Activated B cell treated with CpG ODN at 0.5 μM for 24 hours (primary cell): ENCODE measurements at places on chromosomes 2 and 18. TPM values are rescaled to one million over a fixed set of nuclear protein-coding genes. Genes with fewer than 3 reads are reported as not detected.
A peak's percentile ranks its signal among the peaks of the same experiment; 100 is the strongest.

- no peak for DNase-seq
- H3K27ac ChIP-seq = no peak overlapping the region
- H3K4me3 ChIP-seq = no peak overlapping the region
- H3K36me3 ChIP-seq = no peaks in the 10 kb centered on the region
Measured at GRCh38 chr2:78984386-78984785, 41.1 kb upstream of the REG3G start.

DNA sequence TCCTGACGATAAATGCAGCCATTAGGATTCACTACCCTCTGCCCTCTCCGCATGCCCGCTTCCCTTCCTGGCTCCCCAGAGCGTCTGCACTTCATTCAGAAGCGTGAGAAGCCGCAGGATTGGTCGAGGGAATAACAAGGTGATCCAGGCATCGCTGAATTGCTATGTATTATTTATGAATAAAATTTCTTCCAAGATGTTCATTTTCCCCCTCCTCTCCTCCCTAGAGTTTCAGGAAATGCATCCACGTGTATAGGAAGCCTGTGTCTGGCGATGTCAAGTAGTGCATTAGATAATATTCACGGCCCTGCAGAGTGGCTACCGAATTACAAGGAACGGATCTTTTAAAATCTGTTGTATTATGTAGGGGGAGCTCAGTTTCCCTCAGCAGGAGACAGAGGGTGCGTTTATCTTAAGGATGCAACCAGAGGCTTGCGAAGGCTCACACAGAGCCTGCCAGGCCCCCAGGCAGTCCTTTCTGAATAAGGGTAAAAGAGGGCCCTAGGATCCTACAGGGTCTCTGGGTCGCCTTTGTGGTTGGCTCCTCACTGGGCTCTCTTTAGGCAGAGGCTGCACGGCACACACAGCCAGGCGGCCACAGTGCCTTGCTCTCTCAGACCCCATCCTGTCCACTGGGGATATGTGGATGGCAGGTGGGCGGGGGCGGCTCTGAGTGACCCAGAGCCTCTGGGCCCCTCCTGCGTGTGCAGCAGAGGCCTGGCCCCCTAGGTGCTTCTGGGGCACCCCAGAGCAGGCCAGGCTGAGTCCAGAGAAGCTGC, 224.1 kb upstream of the PXDN start:
- no peaks in the 10 kb centered on the region for H3K36me3 ChIP-seq
- H3K27me3 ChIP-seq = no peaks in the 10 kb centered on the region
- no peak overlapping the region for H3K4me3 ChIP-seq
- H3K27ac ChIP-seq = no peak overlapping the region
- no peak for DNase-seq

DNA sequence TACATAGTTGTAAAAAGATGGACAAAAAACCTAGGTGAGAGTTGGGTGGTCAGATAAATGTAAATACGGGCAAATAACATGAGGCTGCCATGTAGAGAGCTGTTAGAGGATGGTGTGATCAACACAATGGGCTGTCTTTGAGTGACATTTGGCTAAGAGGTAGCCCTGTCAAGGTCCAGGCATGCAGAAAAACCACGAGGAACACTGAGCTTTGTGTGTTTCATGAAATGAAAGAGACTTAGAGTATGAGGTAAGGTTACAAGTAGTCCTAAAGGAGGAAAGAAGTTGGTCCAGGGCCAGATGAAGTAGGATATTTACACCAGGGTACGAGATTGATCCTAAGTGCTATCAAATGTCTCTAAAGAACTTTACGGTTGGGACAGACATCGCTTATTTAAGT, 160.9 kb downstream of the RDH14 start:
- no peak for DNase-seq
- no peaks in the 10 kb centered on the region for H3K4me1 ChIP-seq
- peaks cover 8% of the 10 kb centered on the region for H3K27me3 ChIP-seq
- no peaks in the 10 kb centered on the region for H3K36me3 ChIP-seq
- H3K4me3 ChIP-seq = no peak overlapping the region
- no peak overlapping the region for H3K27ac ChIP-seq

DNA sequence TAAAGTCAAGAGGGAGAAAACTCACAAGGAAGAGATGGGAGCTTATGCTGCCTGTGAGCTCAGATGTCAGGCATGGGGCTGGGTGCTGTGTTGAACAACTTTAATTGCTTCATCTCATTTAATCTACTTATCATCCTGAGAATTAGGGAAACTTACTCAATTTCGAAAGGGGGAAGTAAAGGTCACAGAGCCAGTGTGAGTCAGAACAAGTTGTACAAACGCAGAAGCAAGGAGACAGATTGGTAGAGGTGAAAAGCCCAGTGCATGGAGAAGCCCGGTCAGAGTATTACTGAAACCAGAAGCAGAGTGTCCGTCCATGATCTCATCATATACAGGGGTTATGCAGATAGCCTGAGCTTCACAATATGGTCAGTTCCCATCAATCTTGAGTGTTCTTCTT, 281.1 kb upstream of the POU3F3 start:
- H3K27ac ChIP-seq = no peak overlapping the region
- no peaks in the 10 kb centered on the region for H3K36me3 ChIP-seq
- no peak overlapping the region for H3K4me3 ChIP-seq
- H3K4me1 ChIP-seq = no peaks in the 10 kb centered on the region
- no peaks in the 10 kb centered on the region for H3K27me3 ChIP-seq

DNA sequence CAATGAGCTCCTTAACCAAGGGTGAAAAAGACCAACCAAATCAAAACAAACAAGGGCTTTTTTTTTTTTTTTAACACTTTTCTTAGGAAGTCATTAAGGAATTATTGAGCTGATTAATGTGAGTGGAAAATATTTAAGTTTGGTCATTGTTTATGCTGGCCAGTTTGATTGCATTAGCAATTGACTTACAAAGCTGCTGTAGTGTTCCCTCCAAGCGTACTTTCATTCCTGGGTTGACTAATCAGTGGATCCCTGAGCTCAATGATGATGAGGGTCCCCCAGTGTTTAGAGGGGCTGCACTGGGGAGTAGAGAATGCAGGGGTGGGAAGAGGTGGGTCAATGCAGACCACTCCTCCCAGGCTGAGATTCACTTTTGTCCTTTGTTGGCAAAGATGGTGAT, 119.3 kb downstream of the PRKCE start:
- H3K36me3 ChIP-seq = no peaks in the 10 kb centered on the region
- peaks cover 72% of the 10 kb centered on the region for H3K4me1 ChIP-seq
- no peaks in the 10 kb centered on the region for H3K27me3 ChIP-seq

DNA sequence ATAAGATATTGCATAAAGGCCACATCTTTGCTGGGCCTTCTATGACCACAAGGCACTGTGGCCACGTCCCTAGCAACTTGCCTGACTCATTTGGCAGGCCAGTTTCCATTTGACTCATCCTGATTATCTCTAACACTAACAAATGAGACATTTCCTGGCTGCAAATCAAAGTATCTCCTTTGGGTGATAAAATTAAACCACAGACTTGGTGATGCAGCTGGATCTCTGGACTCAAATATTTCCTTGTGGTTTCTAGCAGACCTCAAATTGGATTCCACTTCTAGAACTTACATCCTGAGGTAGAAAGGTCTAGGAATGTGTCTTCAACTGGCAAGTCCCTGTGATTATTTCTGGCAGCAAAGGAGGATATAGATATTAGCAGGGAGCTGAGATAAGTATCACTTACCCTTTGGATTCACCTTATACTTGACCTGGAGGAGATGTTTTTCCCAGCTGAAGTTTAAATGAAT, 167.9 kb upstream of the NXPH2 start:
- H3K4me1 ChIP-seq = no peaks in the 10 kb centered on the region
- H3K27ac ChIP-seq = no peak overlapping the region
- no peak overlapping the region for H3K4me3 ChIP-seq
- H3K36me3 ChIP-seq = no peaks in the 10 kb centered on the region
- no peak for DNase-seq

DNA sequence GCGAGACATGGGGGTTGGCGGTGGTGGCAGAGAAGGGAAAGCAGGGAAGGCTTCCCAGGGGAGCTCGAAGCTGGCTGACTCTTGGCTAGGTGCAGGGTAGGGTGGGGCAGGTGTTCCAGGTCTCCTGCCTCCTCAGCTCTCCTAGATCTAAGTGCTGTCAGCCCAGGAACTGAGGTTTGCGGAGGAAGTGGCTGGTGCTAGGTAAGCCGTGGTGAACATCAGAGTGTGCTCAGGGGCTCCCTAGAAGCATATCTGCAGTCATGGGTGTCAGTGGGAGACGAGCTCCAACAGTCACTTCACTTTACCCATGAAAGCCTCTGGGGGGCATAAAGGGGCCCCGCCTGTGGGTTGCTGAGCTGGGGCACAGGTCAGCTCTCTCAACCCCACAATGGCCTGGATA, 34.1 kb downstream of the ARHGEF4 start:
- H3K36me3 ChIP-seq = no peaks in the 10 kb centered on the region
- peaks cover 4% of the 10 kb centered on the region for H3K27me3 ChIP-seq
- DNase-seq = no peak
- peaks cover 6% of the 10 kb centered on the region for H3K4me1 ChIP-seq
- no peak overlapping the region for H3K4me3 ChIP-seq

DNA sequence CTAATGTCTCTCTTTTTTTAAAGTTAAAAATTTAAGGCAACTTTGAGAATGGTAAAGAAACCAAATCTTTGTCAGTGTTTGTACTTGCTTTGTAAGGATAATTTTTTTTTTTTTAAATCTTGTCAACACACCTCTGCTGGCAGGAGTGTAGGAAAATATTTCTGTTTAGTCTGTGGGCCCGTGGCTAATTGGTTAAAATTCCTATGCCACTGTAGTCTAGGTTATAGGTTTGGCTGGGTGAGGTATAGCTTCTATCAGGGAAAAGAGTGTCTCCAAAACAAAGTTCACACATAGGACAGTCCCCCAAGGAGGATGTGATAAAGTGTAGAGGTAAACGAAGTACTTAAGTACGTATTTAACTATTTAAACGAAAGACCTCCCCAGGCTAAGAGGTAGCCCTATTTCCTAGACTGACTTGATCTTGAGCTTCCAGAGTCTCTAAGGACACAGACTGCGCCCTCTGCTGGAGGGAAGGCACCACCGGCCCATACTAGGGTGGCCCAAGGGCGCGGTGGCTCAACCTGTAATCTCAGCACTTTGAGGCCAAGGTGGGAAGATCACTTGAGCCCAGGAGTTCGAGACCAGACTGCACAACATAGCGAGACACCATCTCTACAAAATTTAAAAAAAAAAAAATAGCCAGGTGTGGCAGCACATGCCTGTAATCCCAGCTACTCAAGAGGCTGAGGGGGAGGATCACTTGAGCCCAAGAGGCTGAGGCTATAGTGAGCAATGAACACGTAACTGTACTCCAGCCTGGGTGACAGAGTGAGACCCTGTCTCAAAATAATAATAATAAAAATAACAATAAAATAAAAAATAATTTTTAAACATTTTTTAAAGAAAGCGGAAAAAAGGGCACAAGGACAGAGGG, 8.9 kb downstream of the TEX44 start:
- H3K27ac ChIP-seq = peak overlapping the region; percentile 83
- H3K4me1 ChIP-seq = peaks cover 34% of the 10 kb centered on the region
- no peaks in the 10 kb centered on the region for H3K27me3 ChIP-seq
- DNase-seq = peak; percentile 58
- H3K4me3 ChIP-seq = peak overlapping the region; percentile 61

GRCh38 chr18:8706791-8707555, 1.6 kb downstream of the MTCL1 start:
- H3K4me1 ChIP-seq = peaks cover 26% of the 10 kb centered on the region
- H3K27ac ChIP-seq = peak overlapping the region; percentile 86
- peak overlapping the region; percentile 93 for H3K4me3 ChIP-seq
- H3K36me3 ChIP-seq = peaks cover 6% of the 10 kb centered on the region
- peak; percentile 34 for DNase-seq
- H3K27me3 ChIP-seq = peaks cover 15% of the 10 kb centered on the region

- H3K27me3 ChIP-seq = no peaks in the 10 kb centered on the region
- H3K4me1 ChIP-seq = peaks cover 22% of the 10 kb centered on the region
- H3K4me3 ChIP-seq = no peak overlapping the region
- DNase-seq = no peak
- no peak overlapping the region for H3K27ac ChIP-seq
- H3K36me3 ChIP-seq = peaks cover 37% of the 10 kb centered on the region
Measured at GRCh38 chr2:10046931-10047330, 3.6 kb downstream of the KLF11 start.

DNA sequence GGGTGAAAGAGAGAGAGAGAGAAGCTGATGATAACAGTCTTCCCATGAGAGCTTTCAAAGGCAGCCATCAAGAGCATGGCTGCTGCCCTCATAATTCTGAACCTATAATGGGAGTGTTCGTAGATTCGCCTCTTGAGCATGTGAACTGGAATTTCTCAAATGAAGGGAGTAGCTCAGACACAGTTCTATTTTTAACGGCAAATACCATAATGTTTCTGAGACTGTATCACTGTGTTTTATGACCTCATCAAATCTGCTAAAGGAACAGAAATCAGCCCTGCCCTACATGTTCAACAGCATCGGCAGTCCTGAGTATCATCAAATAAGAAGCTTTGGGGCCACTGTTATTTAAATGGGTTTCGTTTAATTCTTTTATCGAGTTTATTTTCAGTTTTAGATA, 645.6 kb downstream of the GALR1 start:
- H3K4me3 ChIP-seq = no peak overlapping the region
- peaks cover 1% of the 10 kb centered on the region for H3K4me1 ChIP-seq
- H3K36me3 ChIP-seq = no peaks in the 10 kb centered on the region

- no peak overlapping the region for H3K27ac ChIP-seq
- H3K4me1 ChIP-seq = peaks cover 18% of the 10 kb centered on the region
- H3K27me3 ChIP-seq = peaks cover 50% of the 10 kb centered on the region
- no peak for DNase-seq
- no peaks in the 10 kb centered on the region for H3K36me3 ChIP-seq
Measured at GRCh38 chr2:158966312-158966711, 2.1 kb upstream of the TANC1 start.

DNA sequence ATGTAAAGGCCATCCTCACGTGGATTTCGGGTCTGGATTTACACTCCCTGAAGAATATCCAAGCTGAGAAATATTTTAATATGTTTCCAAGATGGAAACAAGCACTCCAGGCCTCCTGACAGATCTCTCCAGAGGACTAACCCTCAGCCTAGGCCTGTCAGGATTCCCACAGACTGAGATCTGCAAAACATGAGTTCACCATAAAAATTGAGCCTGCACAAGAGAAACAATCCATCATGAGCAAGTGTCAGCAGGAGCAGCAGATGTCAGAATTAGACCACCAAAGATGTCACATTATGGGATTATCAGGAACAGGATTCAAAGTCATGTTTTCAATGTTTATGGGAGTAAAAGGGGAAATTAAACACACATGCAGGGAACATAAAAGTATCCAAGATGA, 191.3 kb downstream of the TFCP2L1 start:
- no peak overlapping the region for H3K27ac ChIP-seq
- DNase-seq = no peak
- peaks cover 6% of the 10 kb centered on the region for H3K27me3 ChIP-seq
- no peaks in the 10 kb centered on the region for H3K36me3 ChIP-seq
- H3K4me3 ChIP-seq = no peak overlapping the region

SIX2 gene
- total RNA-seq = not detected in 2 replicates

PAIP2B gene
- 3.7 and 4.0 TPM in 2 replicates for total RNA-seq

AQP4 gene
- total RNA-seq = not detected in 2 replicates

ATP6V1B1 gene
- total RNA-seq = not detected in 2 replicates

POTEJ gene
- total RNA-seq = not detected in 2 replicates

SCN2A gene
- 0.16 TPM in 1 of 2 replicates, not detected in the other for total RNA-seq

NCK2 gene
- total RNA-seq = 52.9 and 53.4 TPM in 2 replicates

CCDC85A gene
- total RNA-seq = not detected in 2 replicates

LIMS4 gene
- total RNA-seq = 0.47 TPM in 1 of 2 replicates, not detected in the other

GREB1 gene
- 0.42 and 0.69 TPM in 2 replicates for total RNA-seq

ANKRD30B gene
- not detected in 2 replicates for total RNA-seq
